RPMI8226 (cell line): ENCODE measurements at places on chromosomes 4 and X.
A peak's percentile ranks its signal among the peaks of the same experiment; 100 is the strongest.

DNA sequence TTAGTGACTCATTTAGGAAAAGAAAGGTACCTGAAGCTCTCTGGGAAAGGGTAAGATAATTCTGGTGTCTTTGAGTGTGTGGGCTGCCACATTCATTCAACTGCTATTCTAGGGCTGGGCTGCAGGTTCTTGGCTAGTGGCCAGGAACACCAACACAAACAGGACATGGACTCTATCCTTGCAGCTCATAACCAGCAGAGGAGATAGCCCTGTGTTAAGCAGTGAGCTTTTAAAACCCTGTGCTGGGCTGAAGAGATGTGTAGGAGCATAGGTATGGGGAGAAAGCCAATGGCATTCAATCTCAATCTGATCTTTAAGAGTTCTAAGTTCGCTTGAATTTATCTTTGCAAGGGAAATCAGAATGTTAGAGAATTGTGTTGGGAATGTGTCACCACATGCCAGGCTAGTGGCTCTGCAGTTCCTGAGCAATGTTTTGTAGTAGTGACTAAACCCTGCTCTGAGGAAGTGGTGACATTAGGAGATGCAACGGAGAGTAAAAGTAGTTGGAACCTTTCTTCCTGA lies 39.2 kb downstream of the SGMS2 start:
- DNase-seq: no peak

GRCh38 chr4:82519072-82519471 lies 42.7 kb downstream of the TMEM150C start:
- DNase-seq: no peak

DNA sequence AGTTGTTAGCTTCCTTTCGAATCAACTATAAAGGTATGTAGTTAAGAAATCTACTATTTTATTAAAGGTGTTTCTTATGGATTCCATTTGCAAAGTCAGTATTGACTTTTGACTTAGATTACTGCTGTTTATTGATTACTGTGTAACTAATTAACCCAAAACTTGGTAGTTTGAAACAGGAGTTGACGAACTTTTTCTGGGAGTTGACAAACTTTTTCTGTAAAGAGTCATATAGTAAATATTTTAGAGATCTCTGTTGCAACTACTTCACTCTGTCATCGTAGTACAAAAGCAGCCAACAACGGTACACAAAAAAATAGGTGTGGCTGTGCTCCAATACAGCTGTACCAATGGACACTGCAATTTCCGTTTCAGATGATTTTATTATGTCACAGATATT lies 30.2 kb downstream of the AGA start:
- DNase-seq: no peak

DNA sequence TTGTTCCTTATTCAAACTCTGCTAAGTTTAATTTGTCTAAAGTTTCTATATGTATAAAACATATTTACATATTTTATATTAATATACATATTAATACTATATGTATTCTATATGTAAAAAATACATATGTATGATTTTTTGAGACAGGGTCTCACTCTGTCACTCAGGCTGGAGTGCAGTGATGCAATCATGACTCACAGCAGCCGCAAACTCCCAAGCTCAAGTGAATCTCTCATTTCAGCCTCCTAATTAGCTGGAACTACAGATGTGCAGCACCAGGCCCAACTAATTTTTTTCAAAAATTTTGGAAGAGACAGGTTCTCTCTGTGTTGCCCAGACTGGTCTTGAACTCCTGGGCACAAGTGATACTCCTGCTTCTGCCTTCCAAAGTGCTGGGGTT lies 684.9 kb downstream of the TRAM1L1 start:
- DNase-seq: no peak

- no peak for DNase-seq
These were observed 95.3 kb downstream of the COMMD8 start for GRCh38 chr4:47368211-47368610.

GRCh38 chrX:96403446-96403845 lies 281.2 kb upstream of the DIAPH2 start:
- no peak for DNase-seq

DNA sequence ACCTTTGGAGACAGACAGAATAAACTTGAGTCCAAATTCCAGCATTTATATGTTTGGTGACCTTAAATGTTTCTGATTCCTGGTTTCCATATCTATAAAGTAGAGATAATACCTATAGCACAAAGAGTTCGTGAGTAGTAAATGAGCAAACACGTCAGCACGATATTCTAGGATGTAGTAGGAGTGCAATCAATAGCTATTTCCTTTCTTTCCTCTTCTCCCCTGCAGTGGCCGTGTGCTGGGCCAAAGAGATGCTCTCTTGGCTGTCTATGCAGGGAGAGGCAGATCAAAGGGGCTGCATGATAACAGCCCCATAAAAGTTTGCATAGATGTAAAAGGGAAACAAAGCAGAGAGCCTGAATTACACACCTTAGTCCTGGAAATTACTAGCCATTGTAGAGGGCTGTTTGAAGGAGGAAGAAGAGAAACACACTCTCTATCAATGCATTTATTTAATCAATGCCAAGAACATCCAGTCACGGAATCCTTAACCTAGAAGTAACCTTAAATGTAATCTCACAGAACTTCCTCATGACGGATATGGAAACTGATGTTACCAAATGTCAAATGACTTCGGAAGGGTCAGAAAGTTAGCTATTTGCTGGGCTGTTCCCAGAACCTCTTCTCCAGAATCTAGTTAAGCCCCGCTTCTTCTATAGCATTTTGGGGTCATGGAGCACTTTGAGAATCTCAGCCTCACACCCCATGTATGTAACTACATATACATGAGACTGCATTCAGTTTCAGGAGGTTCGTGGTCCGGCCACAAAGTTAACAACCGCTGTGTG lies 35.5 kb upstream of the PLAC8 start:
- no peak for DNase-seq

DNA sequence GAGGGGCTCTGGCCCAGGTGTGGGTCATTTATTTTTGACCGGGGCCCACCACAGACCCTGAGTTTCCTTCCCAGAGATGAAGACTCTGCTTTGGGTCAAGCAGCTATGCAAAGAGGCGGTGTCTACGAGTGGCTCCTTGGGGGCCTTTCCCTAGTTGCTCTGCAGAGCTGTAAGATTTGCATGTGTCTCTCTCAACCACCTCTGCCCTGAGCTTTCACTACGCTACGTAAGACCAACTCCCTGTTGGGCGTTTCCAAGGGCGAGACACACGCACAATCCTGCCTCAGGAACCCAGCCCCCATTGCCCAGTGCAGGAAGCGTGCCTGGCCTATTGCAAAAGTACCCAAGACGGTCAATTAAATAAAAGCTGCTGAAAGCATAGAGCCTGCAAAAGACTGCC lies 10.0 kb upstream of the ANOS1 start:
- DNase-seq: no peak

GRCh38 chrX:46380148-46380752 lies 165.0 kb downstream of the ZNF674 start:
- no peak for DNase-seq

DNA sequence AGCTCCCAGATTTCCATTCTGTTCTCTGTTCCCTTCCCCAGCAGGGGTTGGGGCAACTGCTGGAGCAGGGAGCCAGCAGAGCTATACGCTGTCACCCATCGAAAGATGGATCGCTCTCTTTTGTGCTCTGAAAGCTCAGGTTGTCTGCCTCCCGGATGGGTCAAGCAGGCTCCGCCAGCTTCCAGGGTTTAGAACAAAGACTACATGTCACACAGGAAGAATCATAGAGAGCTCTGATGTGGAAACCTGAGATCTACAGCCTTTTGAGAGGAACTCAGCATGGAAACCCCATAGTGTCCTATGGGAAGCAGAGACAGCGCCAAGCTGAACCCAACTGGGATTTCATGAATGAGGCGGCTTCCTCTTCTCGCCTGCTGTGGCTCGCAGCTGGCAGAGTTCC lies 205.4 kb downstream of the HS3ST1 start:
- DNase-seq: no peak

DNA sequence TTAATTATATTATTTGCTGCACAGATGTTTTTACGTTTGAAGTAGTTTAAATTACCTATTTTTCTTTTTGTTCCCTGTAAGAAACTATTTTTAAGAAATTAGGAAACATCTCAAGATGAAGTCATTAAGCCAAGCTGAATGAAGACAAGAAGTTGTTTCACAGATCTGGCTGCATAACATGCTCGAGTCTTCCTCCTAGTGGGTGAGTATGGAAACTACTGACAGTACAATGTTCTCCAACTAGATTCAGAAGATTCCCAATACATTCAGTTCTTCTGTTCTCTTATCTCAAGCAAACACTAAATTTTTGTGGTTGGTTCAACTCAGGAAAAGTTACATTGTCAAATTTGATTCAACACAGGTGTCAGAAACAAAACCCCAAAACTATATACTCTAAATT lies 256.8 kb upstream of the VCX start:
- DNase-seq: peak; percentile 26

- DNase-seq: peak; percentile 45
These were observed 705 bp downstream of the RPS6KA3 start for GRCh38 chrX:20265726-20266681.

DNA sequence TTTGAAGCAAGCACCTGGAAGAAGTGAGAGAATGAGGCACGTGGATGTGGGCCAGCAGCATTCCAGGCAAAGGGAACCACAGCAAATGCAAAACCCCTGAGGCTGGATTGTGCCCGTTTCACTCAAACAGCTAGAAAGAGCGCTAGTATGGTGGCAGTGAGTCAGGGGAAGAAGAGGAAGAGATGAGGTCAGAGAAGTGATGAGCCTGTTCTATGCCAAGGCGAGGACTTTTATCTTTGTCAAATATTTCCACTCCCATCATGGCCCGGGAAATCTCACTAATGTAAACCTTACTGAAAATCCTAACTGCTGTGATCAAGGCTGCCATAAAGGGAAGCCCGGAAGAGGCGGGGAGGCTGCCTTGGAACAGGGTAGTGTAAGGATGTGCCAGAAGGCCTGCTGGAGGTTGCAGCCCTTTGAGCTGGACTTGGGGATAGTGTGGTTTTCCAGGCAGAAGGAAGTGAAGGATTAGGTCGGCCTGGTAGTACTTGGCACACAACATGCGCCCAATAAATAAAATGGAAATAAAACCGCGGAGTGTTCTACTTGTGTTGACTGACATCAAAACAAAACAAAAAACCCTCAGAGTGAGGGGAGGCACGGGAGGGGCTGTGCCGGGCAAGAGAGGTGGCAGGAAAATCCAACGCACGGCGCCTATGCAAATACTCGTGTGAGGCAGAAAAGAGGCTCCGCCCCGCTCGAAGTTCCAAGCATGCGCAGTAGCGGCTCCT lies 1.2 kb upstream of the CDK16 start:
- DNase-seq: peak; percentile 21

DNA sequence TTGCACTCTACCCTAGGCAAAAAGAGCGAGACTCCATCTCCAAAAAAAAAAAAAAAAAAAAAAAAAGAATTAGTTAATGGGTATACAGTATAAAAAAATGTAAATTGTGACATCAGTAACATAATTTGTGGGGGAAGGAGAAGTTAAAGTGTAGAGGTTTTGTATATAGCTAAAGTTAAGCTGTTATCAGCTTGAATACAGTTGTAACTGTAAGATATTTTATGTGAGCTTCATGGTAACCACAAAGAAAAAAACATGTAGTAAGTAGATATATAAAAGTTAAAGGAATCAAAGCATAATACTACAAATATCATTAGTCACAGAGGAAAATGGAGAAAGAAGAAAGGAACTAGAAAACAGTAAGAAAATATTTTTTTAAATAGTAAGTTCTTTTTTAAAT lies 53.2 kb upstream of the EPGN start:
- no peak for DNase-seq

GRCh38 chr4:69689599-69689998 lies 36.6 kb upstream of the UGT2A1 start:
- DNase-seq: peak; percentile 29

GRCh38 chrX:108199041-108199440 lies 107.5 kb downstream of the ATG4A start:
- DNase-seq: no peak

DNA sequence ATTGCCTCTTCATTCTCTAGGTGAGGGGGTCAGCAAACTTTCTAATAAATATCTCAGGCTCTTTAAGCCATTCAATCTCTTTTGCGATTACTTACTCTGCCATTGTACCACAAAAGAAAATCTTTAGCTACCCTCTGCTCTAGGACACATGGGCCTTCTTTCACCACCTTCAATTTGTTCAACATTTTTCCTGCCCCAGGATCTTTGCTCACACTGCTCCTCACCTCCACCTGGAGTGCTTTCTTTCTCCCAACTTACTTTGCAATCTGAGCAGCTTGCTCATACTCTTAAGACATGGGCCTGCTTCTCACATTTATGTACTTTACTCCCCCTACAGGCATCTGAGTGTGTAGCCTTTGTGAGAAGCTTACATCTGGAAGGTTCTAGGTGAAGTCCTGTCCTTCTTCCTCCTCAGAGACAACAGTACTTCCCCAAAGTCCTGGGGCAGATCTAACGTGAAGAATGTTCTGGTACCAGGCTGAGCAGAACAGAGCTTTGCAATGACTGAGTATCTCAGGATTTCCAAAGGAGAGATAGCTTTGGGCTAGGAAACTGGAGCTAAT lies 55.0 kb upstream of the PRDM5 start:
- peak; percentile 30 for DNase-seq

DNA sequence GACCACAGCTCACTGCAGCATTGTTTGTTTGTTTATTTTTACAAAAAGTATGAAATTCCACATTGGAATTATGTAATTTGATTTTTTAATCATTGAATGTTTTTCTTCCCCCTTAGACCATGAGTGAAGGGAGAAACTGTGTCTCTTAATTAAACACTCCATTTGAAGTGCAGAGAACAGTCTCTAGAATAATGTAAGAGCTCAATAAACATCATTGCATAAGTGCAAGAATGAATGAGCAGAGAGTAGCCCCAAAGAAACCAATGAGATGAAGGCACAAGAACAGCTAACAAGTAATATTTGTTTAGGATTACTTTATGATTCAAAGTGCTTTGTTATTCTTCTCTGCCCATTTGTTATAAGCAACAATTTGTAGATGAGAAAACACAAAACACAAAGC lies 921.3 kb upstream of the LCORL start:
- no peak for DNase-seq

- no peak for DNase-seq
These were observed 162.0 kb upstream of the STS start for GRCh38 chrX:6985537-6985936.

DNA sequence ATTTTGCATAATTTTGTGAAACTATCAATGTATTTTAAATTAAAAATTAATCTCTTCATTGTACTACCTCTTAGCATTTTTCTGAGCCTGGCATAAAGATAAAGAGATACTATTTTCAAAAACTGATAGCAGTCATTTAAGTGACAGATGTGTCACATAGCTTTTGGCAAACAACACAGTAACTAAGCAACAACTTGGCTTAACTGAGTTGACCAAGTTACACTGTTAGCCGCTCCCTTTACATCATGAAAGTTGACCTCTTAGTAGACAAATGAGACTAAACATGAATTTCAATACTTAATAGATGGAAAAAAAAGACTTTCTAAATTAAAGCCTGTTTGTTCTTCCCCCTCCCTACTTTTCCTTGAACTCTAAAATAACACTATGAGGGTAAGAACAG lies 62.0 kb downstream of the ATP8A1 start:
- no peak for DNase-seq

GRCh38 chr4:83605744-83606172 lies 69.8 kb downstream of the GPAT3 start:
- DNase-seq: no peak

DNA sequence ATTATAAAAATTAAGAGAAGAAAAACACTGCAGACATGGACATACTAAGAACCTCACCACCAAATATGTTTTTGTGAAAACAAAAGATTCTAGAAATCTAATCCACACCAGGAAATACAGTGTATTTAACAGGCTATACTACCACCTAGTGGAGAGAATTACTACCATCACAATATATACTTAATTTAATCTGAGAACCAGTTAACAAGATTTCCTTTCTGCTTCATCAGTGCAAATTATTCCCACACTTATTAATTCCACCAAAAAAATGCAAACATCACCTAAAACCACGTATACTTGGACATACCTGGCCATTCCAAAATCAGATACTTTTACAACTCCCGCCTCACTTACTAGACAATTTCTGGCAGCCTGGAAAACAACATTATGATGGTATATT lies 7.0 kb upstream of the TXK start:
- DNase-seq: peak; percentile 11
